Chondrocyte (in vitro differentiated cells): ENCODE measurements at places on chromosomes 12 and 14. TPM values are rescaled to one million over a fixed set of nuclear protein-coding genes. Genes with fewer than 3 reads are reported as not detected.

KRT78 gene
- total RNA-seq, result not detected in 3 replicates

WSCD2 gene
- total RNA-seq, result 0.23 to 1.6 TPM (median 0.32 TPM) in 3 replicates

PZP gene
- not detected in 3 replicates for total RNA-seq

KRT1 gene
- not detected in 3 replicates for total RNA-seq

OVCH1 gene
- total RNA-seq, result 0.20 to 0.89 TPM (median 0.72 TPM) in 3 replicates

LUM gene
- total RNA-seq, result 462 to 834 TPM (median 481 TPM) in 3 replicates

SLC7A8 gene
- 0.31 to 0.89 TPM (median 0.45 TPM) in 3 replicates for total RNA-seq

GALNT9 gene
- 0.15 to 0.29 TPM in 2 of 3 replicates, not detected in the other for total RNA-seq

B3GNT4 gene
- total RNA-seq, result 0.22 to 1.0 TPM (median 0.77 TPM) in 3 replicates

MAP1LC3B2 gene
- 3.3 to 4.1 TPM (median 3.3 TPM) in 3 replicates for total RNA-seq

LTBP2 gene
- total RNA-seq, result 210 to 446 TPM (median 215 TPM) in 3 replicates

CDK2 gene
- total RNA-seq, result 25.5 to 41.4 TPM (median 26.1 TPM) in 3 replicates

IL22 gene
- total RNA-seq, result not detected in 3 replicates

MANSC1 gene
- total RNA-seq, result 9.3 to 14.3 TPM (median 12.0 TPM) in 3 replicates

PTCSC3 gene
- not detected in 3 replicates for total RNA-seq

LIN7A gene
- total RNA-seq, result 0.80 to 27.1 TPM (median 0.92 TPM) in 3 replicates

HCFC2 gene
- total RNA-seq, result 20.8 to 26.9 TPM (median 23.5 TPM) in 3 replicates

HOXC5 gene
- total RNA-seq, result not detected in 3 replicates

LMO3 gene
- 0.31 to 0.57 TPM in 2 of 3 replicates, not detected in the other for total RNA-seq

KIF26A gene
- 0.28 to 0.60 TPM (median 0.60 TPM) in 3 replicates for total RNA-seq

P3H3 gene
- total RNA-seq, result 109 to 116 TPM (median 114 TPM) in 3 replicates

LBHD2 gene
- not detected in 3 replicates for total RNA-seq

AMHR2 gene
- not detected in 3 replicates for total RNA-seq

GALNT6 gene
- total RNA-seq, result 0.90 to 1.5 TPM (median 1.1 TPM) in 3 replicates

ZNF385A gene
- 5.5 to 6.8 TPM (median 6.4 TPM) in 3 replicates for total RNA-seq

OTX2 gene
- total RNA-seq, result not detected in 3 replicates
